IPS-NIHi11 (cell line): ENCODE measurements at places on chromosomes 4 and X.

DNA sequence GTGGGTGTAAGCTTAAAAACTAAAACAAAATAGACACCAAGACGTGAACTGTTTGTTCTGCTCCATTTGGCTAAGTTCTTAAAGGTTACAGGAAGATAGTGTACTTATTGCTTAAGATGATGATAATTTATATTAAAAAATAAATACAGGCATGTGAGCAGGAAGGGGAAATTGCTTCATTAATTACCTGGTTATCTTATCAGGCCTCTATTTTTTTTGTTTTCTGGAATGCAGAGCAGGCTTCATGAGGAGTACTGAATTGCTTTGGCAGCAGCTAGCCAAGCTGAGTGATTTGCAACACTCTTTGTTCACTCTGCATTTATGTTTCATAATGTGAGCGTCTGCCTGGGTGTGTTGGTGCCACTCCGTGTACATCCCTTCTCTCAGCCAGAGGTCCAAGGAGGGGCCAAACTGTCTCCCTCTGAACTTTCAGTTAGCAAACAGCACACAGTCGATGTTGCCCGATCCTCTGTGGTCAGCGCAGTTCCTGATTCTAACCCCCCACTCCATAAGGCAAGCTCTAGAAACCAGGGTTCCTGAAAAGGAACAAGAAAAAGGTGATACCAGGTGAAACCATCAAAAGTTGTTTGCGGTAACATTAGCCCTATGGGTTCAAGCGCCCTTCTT lies 348.2 kb downstream of the SPRY1 start:
- DNase-seq, result no peak

DNA sequence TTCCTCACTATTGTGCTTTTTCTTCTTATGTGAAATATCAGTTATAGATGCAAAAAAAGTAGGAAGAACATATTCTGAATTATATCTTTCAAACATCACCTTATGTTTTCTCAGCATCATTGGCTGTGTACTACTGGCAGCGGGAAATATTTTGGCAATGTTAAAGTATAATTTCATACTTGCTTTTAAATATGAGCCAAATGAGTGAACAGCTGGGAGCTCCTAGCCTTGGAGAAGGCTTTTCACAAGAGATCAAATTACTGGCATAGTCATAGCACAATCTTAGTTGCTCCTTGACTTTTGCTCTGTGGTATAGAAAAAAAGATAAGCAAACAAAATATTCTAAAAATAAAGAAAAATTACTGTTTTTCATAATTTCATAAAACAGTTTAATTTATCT lies 1575.8 kb upstream of the PABPC4L start:
- DNase-seq, result no peak

DNA sequence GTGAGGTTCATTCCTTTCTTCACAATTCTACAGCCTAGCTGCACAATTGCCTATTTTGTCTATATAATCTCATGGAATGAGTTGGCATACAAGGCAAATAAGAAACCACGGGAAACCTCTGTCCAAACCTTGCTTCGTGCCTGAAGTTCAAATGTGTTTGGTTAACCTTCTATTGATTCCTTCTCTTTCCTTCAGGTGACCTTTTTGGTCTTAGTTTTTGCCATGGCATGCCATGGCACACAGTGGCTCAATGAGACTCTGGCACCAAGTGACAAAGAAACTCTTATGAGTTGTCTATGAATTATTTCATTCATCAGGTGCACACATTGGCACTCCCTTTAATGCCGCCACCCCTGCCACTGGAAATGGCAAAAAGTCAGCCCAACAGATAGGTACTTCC lies 101.8 kb downstream of the PPARGC1A start:
- DNase-seq, result no peak

DNA sequence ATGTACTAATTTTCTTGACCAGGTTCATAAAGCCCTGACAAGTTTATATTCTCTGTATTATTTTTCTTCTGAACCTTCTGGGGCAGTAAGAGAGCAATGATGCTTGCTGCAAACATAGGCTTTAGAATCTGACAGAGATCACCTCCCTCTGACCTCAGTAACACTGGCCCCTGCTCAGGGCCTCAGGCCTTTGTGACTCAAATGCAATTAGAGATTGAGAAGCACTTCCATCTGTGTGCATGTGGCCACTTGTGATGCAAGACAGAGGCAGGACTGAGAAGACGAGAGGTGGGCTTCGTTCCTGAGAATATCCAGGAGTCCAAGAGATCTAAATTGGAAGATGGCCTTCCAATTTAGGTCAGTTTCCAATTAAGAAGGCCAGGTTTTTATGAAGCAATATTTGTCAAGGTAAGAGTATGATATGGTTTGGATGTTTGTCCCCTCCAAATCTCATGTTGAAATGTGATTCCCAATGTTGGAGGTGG lies 82.8 kb upstream of the VEGFC start:
- DNase-seq, result peak; percentile 9

- no peak for DNase-seq
These were observed 995 bp upstream of the NFXL1 start for GRCh38 chr4:47915378-47915777.

DNA sequence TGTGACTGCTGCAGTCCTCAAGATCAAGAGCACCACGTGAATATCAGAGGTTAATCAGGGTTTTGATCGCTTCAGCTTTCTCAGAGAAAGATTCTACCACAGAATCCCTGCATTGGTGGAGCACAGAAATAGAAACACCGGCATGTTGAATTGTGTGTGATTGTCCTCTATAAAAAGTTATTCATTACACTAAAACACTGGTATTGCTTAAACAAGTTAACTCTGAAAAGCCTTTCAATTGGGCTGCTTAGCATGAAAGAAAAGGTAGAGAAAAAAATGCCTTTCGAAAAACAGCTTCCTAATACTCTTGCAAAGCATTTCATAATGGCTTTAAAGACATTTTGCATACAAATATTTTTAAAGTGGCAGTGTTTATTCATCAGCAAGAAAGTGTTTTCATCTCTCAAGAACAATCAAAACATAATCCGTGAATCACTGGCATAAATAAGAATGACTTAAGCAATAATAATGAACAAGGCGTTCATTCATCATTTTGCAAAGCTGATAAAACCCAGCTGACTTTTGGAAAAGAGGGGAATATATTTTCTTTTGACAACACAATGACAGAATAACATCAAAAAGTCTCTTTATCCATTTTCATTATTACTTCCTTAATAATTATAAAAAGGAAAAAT lies 61.1 kb downstream of the HELT start:
- no peak for DNase-seq
